Germinal center (tissue), 1 donor: ENCODE measurements at places on chromosomes 4 and X.

- DNase-seq = no peak
Observed at GRCh38 chr4:37138019-37138653, 106.4 kb upstream of the NWD2 start.

GRCh38 chrX:67673741-67674274 lies 130.0 kb downstream of the AR start:
- no peak for DNase-seq

- no peak for DNase-seq
Observed at GRCh38 chrX:40101430-40101802, 3.7 kb upstream of the BCOR start.

- DNase-seq = no peak
Observed at GRCh38 chr4:107734120-107734519, 14.1 kb upstream of the PAPSS1 start.

- no peak for DNase-seq
Observed at GRCh38 chr4:173529477-173530325, at the start of gene HAND2. HAND2 (minus strand) TSS chr4:173530229; CDS start chr4:173529289, 940 bp downstream.

DNA sequence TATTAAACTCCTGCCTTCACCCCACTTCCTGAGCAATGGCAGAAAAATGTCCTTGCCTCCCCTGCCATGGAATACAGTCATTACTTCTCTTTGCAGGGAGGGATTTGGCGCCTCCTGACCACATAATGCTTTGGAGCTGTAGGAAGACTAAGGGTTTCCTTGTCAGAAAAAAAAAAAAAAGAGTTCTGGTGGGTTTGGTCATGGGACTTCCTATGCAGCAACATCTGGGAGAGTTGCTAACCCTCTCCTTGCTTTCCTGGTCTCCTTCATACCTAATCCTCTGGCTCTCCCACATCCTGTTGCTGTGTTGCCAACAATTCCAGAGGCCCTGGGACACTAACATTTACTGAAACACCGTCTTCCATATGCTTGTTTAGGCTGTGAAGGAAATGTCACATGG lies 75.1 kb upstream of the MBNL3 start:
- no peak for DNase-seq

DNA sequence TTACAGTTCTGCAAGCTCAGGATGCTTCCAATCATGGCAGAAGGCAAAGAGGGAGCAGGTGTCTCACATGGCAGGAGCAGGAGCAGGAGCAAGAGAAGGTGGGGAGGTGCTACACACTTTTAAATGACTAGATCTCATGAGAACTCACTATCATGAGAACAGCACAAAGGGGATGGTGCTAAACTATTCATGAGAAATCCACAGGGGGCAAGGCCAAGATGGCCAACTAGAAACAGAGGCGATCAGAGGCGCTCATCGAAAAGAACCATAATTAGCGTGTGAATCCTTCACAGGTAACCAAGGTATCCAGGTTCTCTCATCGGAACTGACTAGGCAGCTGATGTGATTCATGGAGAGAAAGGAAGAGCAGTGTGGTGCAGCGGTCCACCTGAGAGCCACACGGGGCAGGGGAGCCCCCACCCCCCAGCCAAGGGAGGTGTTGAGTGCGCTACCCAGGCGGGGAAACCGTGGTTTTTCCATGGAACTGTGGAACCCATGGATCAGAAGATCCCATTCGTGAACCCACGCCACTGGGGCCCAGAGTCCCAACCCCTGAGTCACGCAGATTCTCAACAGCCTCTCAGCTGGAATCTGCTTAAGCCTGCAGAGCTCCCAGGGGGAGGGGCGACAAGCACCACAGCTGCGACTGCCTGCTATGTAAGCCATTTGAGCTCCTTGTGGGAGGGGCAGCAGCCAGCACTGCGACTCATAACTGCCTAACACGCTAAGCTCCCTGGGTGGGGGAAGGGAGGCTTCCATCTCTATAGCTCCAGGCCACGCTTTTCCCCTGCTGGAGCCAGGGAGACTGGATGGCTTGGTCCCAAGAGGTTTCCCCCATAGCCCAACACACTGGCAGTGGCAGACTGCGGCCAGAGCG lies 46.7 kb downstream of the FGF16 start:
- DNase-seq = no peak

- DNase-seq = no peak
Observed at GRCh38 chrX:118523920-118524319, 28.3 kb downstream of the DOCK11 start.

- no peak for DNase-seq
Observed at GRCh38 chrX:9942086-9942485, 25.1 kb upstream of the CLDN34 start.

DNA sequence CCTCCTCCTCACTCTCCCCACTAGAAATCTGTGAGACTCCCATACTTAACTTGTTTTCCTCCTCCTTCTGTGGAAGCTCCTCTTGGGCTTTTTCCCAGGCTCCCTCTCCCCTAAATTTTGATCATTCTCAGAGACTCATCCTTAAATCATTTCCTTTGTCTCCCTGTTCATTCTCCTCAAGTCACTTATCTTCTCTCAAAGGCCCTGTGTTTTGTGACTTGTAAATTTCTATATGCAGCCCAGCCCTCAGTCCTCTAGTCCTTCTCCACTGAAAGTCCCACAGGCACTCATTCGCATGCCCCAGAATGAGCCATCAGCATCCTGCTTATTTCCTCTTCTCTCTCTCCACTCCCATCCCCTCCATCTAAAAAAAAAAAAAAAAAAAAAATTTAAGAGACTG lies 171.8 kb downstream of the SOWAHB start:
- no peak for DNase-seq

DNA sequence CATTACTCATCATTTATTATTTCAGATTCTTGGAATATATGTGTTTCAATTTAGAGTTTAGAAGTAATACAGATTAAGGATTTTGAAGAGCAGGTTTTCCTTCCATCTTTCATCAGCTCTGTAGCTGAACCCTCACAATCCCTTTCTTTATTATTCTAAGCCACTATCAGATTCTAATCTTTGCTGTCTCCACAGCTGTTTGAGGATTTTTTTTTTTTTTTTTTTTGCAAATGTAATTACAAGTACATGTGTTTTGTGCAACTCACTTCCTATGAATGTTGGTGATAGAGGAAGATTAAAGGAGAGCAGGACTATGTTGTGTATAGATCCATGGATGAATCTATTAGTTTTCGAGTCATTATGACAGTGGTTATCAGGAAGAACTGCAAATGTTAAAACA lies 87.4 kb upstream of the TENM3 start:
- no peak for DNase-seq

DNA sequence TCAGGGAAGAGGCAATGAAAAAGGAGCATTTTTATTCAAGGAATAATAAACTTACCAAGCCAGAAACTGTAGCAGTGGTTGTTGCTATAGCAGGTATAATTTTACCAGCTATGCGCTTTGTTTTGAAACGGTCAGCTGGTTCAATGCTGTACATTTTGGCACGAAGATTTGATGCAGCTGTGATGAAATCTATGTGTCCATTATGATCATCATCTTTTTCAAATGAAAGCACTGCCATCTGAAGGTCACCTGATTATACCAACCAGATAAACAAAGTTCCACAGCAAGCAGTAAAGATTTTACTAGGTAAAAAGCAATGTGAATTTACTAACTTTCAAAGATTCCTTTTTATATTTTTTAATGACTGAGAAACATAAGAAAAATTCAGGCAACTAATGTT lies 66.4 kb downstream of the STAP1 start:
- DNase-seq = no peak

- no peak for DNase-seq
Observed at GRCh38 chr4:38696697-38697096, 32.7 kb downstream of the KLF3 start.
